Uterine smooth muscle cell (primary cell): ENCODE measurements at places on chromosomes 1 and 21. TPM values are rescaled to one million over a fixed set of nuclear protein-coding genes. Genes with fewer than 3 reads are reported as not detected.

Gene C2CD4D
- total RNA-seq = not detected in 2 replicates

Gene SYPL2
- total RNA-seq = 0.75 and 1.3 TPM in 2 replicates

Gene MAN1C1
- 2.4 and 12.2 TPM in 2 replicates for total RNA-seq

Gene AMY1C
- not detected in 2 replicates for total RNA-seq

Gene FAM151A
- total RNA-seq = not detected in 2 replicates

Gene ADGRB2
- 6.1 and 12.4 TPM in 2 replicates for total RNA-seq

Gene ARTN
- total RNA-seq = 0.50 TPM in 1 of 2 replicates, not detected in the other

Gene KRTAP10-2
- not detected in 2 replicates for total RNA-seq

Gene ASTN1
- total RNA-seq = 0.22 and 0.75 TPM in 2 replicates

Gene NUP133
- total RNA-seq = 38.6 and 42.2 TPM in 2 replicates

Gene RIMKLA
- total RNA-seq = under 0.01 and 0.12 TPM in 2 replicates

Gene MAD2L2
- 40.9 and 86.3 TPM in 2 replicates for total RNA-seq

Gene CRB1
- total RNA-seq = 0.11 and 0.37 TPM in 2 replicates

Gene CAPN8
- total RNA-seq = under 0.01 TPM in 1 of 2 replicates, not detected in the other

Gene TFB2M
- 15.5 and 16.9 TPM in 2 replicates for total RNA-seq

Gene ANKRD34A
- total RNA-seq = 0.33 and 0.50 TPM in 2 replicates

Gene TAL1
- 0.11 TPM in 1 of 2 replicates, not detected in the other for total RNA-seq

Gene OR2T33
- not detected in 2 replicates for total RNA-seq

Gene OR2L8
- total RNA-seq = 0.25 TPM in 1 of 2 replicates, not detected in the other

Gene UBE2J2
- 37.2 and 51.7 TPM in 2 replicates for total RNA-seq

Gene ELAPOR1
- 0.44 and 0.50 TPM in 2 replicates for total RNA-seq

Gene TNFSF4
- total RNA-seq = 0.66 and 1.9 TPM in 2 replicates

Gene FOXD2
- total RNA-seq = 0.12 and 0.22 TPM in 2 replicates

Gene DUSP10
- total RNA-seq = 32.9 and 45.2 TPM in 2 replicates

Gene C8B
- not detected in 2 replicates for total RNA-seq

Gene BTBD19
- 5.4 and 12.0 TPM in 2 replicates for total RNA-seq

Gene CLCA4
- total RNA-seq = not detected in 2 replicates

Gene KCNK1
- 28.7 and 32.8 TPM in 2 replicates for total RNA-seq

Gene OR2G3
- total RNA-seq = not detected in 2 replicates

Gene TTC34
- 0.11 and 0.12 TPM in 2 replicates for total RNA-seq

Gene CRP
- not detected in 2 replicates for total RNA-seq

Gene AQP10
- under 0.01 TPM in 1 of 2 replicates, not detected in the other for total RNA-seq

Gene CR1
- not detected in 2 replicates for total RNA-seq

Gene RIPPLY3
- total RNA-seq = not detected in 2 replicates

Gene PODN
- 5.6 and 35.1 TPM in 2 replicates for total RNA-seq

Gene SLC44A5
- total RNA-seq = 0.22 and 0.25 TPM in 2 replicates

Gene WNT2B
- total RNA-seq = 0.75 and 1.2 TPM in 2 replicates

Gene SPRR2B
- not detected in 2 replicates for total RNA-seq

Gene FLG2
- total RNA-seq = under 0.01 TPM in 1 of 2 replicates, not detected in the other

Gene RNU1-2
- total RNA-seq = under 0.01 and 2,224 TPM in 2 replicates

Gene FAM78B
- 0.77 and 1.1 TPM in 2 replicates for total RNA-seq

Gene NR1I3
- not detected in 2 replicates for total RNA-seq

Gene GPR61
- 0.11 and 0.25 TPM in 2 replicates for total RNA-seq

Gene C1QA
- total RNA-seq = not detected in 2 replicates

Gene GNAT2
- total RNA-seq = 0.33 TPM in 1 of 2 replicates, not detected in the other

Gene CNTN2
- total RNA-seq = 0.12 TPM in 1 of 2 replicates, not detected in the other

Gene AK2
- 209 and 227 TPM in 2 replicates for total RNA-seq

Gene TRAF5
- 13.3 and 15.2 TPM in 2 replicates for total RNA-seq

Gene WDR64
- not detected in 2 replicates for total RNA-seq

Gene RAP1GAP
- 0.44 and 1.2 TPM in 2 replicates for total RNA-seq

Gene MANEAL
- total RNA-seq = 0.44 and 0.50 TPM in 2 replicates

Gene TIE1
- 67.9 and 127 TPM in 2 replicates for total RNA-seq

Gene SOAT1
- 41.1 and 51.5 TPM in 2 replicates for total RNA-seq

Gene OR2T2
- not detected in 2 replicates for total RNA-seq

Gene CFAP57
- total RNA-seq = 0.22 and 0.75 TPM in 2 replicates

Gene HES4
- total RNA-seq = 2.0 and 3.7 TPM in 2 replicates

Gene LYPD8
- total RNA-seq = not detected in 2 replicates

Gene TNNI3K
- 0.77 TPM in 1 of 2 replicates, not detected in the other for total RNA-seq
